ENCODE measurements at places on chromosomes 7 and 10.

DNA sequence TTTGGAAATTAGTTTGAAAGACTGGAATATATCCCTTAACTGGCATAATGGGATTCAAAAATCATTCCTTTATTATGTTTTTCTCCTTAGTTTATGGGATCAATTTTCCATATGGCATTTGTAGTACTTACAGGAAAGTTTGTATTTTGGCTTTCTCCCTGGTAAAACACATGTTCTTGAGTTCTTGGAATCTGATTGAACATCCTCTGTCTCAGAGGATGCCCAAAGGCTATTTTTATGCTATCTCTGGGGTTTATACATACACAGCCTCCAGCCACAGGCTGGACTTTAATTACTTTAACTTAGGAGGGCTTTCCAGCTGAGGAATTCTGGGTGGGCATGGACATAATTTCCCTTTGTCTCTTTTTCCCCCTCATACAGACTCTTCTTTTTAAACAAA is 236.4 kb downstream of the HGF start:
- DNase-seq = no peak

- no peak for DNase-seq
Observed at GRCh38 chr7:71824006-71824760, 588.0 kb downstream of the CALN1 start.

DNA sequence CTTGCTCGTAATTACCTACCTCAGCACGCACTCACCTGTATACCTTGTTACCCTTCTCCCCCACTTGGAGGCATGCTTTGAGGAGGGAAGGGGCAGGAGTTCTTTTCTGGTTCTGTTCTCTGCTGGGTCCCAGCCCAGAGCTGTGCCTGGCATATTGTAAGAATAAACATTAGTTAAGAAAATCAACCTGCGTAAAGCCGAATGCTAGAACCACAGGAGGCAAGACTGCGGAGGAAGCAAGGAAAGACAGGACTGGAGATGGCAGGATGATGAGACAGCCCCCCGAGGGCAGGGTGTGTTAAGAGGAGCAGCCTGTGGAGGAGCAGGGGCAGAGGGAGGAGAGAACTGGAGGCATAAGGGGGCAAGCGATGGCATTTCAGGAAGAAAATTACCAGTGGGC is 9.5 kb downstream of the C10orf53 start:
- DNase-seq = no peak

GRCh38 chr7:53336105-53336668 is 300.8 kb downstream of the POM121L12 start:
- no peak for DNase-seq

DNA sequence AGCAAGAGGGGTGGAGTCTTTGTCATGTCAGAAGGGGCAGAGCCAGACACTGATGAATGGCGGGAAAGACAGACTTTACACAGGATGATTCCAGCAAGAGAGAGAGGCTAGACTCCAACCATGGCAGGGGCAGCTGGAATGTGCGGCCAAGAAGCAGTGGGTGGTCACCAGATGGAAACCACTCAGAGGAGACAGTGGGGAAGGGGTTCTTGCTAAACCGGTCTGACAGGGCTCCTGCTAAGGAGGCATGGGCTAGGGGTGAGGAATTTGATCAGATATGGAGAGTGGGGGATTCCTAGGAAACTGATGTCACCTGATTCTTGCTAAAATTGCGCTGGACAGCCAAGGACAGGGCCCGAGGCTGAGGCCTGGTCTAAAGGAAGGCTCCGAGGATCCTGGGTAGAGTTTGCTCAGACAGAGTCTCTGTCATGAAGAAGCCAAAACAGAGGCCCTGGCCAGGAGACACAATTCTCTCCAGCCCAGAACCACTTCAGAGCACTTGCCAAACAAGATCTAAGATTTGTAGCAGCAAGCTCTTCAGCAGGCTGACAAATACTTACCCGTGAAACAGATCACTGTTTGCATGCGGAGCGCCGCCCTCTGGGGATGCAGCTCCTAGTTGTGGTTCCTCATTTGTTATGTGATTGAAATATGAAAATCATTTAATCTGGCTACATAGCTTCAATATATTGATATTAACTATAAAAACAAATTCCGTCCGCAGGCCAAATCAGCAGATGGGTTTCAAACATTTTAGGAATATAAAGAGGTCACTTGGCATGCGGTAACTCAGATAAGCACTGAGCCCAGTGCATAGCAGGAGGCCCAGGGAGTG is 377.0 kb downstream of the TCERG1L start:
- no peak for DNase-seq

DNA sequence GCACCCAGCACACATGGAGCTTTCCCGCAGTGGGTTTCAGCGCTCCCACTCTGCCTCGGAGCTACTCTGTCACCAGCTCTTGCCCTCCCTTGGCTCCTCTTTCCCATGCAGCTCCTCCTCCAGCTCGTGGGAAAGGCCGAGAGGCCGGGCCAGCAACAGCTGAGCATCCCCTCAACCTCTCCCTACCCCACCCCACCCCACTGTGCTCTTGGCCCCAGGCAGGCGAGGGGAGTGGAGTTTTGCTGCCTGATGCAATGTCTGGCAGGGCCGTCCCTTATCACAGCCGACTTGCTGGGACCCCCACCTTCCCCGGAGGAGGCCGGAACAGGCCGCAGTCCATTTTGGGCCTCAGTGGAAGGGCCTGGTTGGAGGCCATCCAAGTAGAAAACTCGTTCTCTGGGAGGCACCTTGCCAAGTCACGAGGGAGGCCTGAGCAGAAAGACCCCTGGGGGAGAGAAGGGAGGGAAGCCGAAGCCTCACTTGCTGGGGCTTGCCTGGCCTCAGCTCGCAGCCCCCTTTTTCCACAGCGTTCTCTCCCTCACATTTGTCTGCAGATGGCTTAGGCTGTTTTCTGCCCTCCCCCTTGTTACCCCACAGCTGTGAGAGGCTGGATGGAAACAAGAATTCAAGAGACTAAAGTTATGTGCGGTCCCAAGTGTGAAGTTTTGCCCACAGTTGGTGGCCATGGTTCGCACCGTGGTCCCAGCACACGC is 35.3 kb downstream of the CHST3 start:
- no peak for DNase-seq

GRCh38 chr10:15222511-15222910 is 54.0 kb upstream of the NMT2 start:
- no peak for DNase-seq

- no peak for DNase-seq
Observed at GRCh38 chr10:105150259-105150880, 509.3 kb downstream of the SORCS3 start.

DNA sequence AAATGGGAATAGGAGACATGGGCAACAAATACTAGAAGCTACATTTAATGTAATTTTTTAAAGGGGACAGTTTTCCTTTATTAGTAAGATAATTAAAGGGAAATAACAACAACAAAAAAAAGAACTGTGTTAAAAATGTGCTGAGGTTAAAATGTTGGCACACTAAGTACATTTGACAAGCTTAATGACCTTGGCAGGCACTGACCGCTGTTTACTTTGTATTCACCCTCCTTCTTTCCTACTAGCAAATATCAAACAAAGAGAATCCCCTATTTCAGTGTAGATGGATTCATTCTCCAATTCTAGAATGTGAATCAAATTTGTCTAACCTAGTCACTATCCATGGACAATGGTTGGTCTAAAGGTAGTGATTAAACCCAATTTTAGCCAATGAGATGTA is 77.5 kb upstream of the TOMM7 start:
- DNase-seq = no peak

- DNase-seq = no peak
Observed at GRCh38 chr10:116324951-116325635, 845 bp downstream of the CCDC172 start.

DNA sequence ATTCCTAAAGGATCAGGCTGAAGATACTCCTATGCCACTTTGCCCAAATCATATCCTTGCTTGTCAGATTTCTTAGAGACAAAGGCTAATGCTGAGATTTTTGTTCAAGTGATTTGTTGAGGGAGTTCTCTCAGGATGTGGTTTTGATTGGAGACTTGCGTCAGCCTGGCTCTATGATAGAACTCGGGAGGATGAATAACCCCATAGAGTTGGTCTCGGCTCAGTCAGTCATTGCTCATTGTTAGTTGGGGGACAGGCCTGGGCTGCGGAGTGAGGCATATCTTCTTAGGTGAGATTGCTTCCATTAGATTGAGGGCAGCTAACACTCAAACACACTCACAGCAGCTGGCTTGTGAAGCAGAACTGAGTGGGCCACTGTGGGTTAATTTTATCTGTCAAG is 203.4 kb downstream of the KIF20B start:
- DNase-seq = no peak

- no peak for DNase-seq
Observed at GRCh38 chr10:116060864-116061263, 212.1 kb downstream of the GFRA1 start.

DNA sequence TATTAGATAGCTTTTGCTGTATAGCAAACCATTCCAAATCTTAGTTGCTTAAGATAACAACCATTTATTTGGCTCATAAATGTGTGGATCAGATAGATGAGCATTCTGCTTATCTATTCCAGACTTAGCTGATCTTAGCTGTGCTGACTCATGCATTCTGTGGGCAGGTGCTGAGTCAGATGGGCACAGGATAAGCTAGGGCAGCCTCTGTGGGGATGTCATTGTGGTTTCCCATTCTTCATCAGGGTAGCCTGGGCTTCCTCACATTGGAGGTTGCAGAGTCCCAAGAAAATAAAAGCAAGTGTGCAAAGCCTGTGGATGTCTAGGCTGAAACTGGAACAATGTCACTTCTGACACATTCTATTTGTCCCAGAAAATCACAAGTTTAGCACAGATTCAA is 917.0 kb downstream of the TYW1 start:
- DNase-seq = no peak

DNA sequence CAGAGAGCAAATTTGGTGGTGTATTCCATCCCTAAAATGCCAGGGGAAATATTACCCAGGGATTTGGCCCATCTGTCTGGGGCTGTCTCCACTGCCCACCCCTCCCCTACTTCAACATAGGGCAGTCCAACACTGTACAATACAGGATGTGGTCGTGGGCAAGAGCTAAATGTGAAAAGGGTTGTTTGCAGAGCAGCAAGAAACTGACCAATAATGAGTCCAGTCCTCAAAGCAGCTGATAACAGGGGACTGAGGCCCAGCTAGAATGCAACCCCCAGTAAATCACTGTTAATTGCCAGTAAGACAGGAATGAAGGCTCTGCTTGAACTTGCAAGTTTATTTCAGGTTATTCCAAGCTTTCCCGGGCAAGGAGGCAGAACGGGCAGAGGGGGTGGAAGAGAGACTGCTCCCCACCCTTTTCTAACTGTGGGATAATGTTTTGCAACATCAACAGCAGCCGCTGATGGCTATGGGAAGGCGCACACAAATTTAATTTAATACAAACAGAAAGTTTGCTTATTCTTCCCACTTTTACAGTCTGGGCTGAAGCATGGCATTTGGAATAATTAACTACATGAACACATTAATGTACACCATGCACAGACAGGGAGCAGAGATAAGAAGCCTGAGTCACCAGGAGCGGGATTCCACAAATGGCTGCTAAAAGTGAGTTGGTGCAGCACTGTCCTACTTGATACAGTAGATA is 36.8 kb downstream of the AFAP1L2 start:
- DNase-seq = no peak

- no peak for DNase-seq
Observed at GRCh38 chr7:43933902-43934560, 7.8 kb downstream of the UBE2D4 start.

DNA sequence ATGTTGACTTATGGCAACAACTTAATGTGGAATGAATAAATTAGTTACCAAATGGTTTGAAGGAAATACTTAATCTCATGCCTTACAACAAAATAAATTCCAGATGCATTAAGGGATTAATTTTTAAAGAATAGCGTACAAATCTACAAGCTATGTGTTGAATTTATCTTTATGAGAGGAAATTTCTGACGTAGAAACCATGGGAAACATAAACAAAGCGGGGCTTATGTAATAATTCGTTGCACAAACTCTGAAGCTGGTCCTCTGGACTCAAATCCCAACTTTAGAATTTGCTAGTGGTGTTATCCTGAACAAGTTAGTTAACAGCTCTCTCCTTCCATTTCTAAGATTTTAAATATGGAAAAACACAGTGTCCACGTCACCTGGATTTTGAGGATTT is 137.4 kb upstream of the CALCR start:
- no peak for DNase-seq

GRCh38 chr7:123581162-123581459 is 20.5 kb upstream of the ASB15 start:
- DNase-seq = no peak

DNA sequence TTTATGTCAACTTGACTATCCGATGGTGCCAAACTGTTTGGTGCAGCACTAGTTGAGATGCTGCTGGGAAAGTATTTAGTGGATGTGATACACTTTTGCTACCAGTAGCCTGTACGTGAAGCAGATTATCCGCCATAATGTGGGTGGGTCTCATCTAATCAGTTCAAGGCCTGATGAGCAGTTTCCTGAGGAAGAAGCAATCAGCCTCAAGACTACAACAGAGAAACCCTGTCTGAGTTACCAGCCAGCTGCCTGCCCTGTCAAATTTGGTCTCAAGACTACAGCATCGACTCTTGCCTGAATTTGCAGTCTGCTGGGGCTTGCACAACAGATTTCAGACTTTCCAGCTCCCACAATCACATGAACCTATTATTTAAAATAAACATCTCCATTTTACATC is 10.9 kb upstream of the RBP3 start:
- DNase-seq = no peak

GRCh38 chr7:108069646-108070045 is 60.5 kb downstream of the LAMB4 start:
- DNase-seq = no peak
